ENCODE measurements at places on chromosomes 1 and 21.

DNA sequence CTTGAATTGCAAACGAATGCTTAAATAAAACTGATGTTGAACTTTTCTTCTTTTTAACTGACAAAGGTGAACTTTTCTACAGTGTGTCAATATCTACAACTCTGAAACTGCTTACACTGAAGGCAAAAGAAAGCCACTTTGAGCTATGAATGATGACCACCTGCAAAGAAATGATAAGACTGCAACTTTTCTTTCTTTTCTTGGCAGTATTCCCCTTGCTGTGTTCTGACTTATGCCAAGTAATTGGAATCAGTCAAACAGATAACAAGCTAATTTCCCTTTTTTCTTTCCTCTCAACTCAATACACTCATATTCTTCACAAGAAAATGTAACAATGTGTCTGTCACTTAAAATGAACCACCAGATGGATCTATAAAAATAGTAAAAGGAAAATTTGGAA lies 588.1 kb upstream of the BRINP3 start:
- no peak for DNase-seq

GRCh38 chr1:1425753-1426495 lies 4.8 kb upstream of the ANKRD65 start:
- no peak for DNase-seq

DNA sequence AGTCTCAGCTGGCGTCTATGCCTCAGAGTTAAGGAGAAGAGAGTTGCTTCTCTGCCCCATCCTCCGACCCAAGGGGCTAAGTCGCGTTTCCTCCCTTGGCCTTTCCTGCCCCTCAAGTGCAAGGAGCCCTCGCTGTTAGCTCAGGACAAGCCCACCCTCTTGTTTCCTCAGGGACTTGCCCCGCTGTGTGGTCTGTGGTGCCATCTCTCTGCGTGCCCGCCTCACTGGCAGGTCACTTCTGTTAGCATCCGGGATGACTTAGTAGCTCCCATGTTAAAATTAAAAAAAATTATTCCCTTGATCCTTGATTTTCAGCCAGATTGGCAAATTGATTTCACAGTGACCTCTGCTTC lies 96.5 kb downstream of the PCBP3 start:
- no peak for DNase-seq

DNA sequence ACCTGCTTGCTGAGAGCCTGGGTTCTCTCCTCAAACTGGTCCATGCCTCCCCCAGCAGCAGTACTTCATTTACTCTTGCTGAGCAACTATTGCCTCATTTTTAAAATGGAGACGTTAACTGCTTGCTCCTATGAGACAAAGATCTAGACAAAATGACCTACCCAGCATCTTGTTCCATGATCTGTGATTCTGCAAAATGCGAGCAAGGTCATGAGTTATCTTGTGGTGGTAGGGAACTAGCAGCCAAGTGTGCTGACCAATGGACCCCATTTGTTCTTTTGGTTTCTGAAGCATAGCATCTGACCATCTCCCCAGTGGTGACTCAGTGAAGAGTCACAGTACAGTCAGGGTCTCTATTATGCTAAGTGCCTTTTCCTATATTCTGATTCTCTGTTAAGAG lies 40.4 kb downstream of the TBX15 start:
- no peak for DNase-seq

GRCh38 chr1:83499998-83500397 lies 498.9 kb downstream of the TTLL7 start:
- DNase-seq = no peak

DNA sequence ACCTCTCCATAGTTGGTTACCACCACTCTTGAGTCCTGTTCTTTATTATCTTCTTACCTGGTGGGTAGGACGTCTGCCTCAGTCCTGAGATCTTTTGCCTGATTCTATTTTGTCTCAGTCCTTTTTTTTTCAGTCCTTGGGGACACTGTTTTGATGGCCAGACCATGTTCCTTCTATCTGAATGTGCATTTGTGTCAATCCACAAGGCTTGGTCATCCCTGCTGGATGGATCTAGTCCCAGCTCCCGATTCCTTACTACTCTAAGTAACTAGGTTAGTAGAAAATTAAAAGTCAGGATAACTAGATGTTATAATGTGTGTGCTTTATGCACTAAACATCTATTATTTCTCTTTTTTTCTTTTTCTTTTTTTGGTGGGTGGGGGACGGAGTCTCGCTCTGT lies 28.1 kb upstream of the AK4 start:
- no peak for DNase-seq

DNA sequence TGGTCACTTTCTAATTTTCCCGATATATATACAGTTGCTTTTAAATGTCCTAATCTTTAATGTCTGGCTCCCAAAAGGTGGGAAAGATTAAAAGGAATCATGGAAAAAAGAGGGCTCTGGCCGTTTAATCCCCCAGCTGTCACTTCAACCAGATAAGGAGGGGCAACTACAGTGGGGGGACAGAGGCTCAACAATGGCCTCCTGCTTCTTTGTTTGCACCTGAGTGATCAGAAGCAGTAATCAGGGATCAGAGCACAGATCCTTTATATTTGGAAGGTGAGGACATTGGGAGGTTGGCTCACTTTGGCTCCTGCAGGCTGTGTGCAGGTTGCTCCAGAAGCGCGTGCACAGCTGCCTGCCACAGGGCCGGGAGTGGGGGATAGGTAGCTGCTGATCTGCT lies 212.8 kb downstream of the FMN2 start:
- no peak for DNase-seq

- no peak for DNase-seq
Measured at GRCh38 chr1:44218503-44219300, 5.4 kb downstream of the DMAP1 start.

GRCh38 chr1:45995298-45995697 lies 137.1 kb downstream of the PIK3R3 start:
- DNase-seq = no peak

GRCh38 chr21:35344582-35344981 lies 295.5 kb upstream of the RUNX1 start:
- no peak for DNase-seq

GRCh38 chr1:182803846-182804245 lies 14.3 kb downstream of the NPL start:
- no peak for DNase-seq

DNA sequence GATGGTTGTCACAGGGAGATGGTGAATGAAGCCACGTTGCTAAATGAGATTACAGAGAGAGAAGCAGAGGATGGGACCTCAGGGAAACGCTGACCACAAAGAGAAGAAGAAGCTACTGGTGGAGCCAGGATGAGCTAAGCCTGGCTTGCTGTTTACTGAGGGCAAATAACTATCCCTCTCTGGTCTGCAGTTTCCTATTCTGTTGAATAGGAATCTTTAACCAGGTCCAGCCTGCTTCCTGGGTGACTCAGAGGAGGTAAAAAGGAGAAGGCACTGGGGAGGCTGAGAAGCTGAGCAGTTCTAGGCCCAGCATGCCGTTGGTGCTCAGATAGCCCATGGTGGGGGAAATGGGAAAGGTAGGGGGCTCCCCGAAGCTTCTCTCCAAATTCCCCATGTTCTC lies 29.6 kb downstream of the DMBX1 start:
- no peak for DNase-seq

DNA sequence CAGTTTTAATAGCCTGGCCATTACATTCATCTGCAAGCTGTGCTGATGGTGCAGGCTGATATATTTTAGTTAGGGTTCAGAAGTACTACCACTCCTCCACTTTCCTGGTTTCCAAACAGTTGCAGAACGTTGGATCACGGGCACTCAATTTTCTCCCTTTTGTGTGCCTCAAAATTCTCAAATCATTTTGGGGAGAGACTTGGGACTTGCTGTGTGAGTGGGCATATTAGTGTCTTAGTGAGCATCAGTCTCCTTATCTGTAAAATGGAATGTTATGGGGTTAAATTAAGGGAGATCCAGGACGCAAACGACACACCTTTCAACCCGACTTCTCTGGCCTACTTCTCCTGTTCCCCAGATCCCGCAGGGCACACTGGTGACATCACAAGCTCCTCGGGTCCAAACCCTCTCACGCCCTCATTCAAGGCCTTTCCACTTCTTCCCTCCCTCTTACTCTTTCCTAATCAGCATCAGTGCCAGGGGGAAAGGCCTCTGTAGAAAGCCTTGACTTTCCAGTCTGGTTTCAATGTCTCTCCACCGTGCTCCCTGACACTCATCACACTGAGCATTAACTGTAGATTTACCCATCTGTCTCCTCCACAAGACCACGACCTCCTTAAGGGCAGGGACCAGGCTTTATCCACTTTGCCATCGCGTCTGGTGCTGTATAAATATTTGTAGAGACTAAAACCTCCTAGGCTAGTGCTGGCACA lies 1.2 kb downstream of the PIGP start:
- no peak for DNase-seq

DNA sequence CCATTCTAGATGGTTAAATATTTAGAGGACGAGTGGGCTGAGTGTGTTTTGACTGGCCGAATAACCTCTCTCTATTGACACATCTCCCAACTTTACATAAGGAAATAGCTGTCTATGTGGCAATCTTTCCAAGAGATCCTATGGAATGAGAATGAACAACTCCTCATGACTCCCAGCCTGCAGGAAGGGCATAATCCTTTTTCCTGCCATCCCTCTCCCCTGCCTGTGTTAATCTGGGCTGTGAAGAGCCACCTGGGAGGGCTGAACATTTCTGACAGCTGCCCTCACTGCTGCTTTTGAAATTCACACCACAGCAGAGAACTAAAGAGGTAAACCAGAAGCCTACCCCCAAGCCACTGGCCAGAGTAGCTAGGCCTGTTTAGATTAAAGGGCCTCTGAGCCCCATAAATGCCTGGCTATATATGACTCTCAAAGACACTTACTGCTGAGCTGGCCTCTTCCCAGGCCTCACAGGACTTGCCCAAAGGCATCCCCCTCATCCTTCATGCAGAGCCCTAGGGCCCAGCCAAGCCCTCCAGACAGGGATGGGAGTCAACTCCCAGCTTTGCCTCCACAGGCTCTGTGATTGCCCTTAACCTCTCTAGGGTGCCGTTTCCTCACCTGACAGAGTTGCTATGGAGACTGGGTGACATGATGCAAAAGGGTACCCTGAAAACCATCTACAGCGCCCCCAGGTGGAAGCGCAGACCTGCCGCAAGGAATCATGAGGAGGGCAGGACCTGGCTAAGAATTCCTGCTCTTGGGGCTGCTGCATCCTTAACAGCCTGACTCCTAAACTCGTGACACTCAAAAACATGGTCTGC lies 42.0 kb upstream of the LDLRAP1 start:
- no peak for DNase-seq

DNA sequence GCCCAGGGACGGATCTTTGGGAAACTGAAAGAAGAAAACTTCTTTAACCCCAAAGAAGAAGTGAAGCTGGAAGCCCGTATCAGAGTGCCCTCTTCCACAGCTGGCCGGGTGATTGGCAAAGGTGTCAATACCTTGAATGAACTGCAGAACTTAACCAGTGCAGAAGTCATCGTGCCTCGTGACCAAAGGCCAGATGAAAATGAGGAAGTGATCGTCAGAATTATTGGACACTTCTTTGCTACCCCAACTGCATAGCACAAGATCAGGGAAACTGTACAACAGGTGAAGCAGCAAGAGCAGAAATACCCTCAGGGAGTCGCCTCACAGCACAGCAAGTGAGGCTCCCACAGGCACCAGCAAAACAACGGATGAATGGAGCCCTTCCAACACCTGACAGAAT lies 114.0 kb downstream of the NBPF12 start:
- DNase-seq = no peak

DNA sequence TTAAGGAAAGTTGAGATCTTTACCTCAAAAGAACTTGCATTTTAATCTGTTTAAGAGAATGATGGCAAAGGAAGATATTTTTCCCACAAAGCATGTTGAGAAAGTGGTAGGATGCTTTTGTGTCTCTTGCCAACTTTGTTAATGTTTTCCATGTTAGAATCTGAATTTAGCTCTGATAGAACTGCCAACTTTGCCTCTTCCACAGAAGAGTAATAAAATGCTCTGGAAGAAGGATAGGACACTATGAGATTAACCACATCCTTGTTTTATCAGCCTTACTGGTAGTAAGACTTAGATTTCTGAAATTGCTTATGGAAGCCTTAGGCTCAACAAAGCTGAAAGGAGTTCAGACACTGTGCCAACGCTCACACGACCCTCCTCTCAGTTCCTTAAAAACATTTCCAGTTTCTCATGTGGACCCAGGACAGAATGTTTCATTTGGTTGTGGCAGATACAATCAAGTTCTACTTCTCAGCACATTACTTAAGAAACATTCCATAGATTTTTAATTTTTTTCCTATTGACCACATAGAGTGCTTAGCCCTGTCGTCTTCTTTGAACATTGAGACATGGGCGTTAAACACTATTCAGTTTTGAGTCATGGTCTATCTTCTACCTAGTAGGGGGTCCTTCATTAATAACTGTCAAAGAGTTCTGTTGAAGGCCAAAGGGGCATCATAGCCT lies 59.0 kb downstream of the MTR start:
- no peak for DNase-seq

DNA sequence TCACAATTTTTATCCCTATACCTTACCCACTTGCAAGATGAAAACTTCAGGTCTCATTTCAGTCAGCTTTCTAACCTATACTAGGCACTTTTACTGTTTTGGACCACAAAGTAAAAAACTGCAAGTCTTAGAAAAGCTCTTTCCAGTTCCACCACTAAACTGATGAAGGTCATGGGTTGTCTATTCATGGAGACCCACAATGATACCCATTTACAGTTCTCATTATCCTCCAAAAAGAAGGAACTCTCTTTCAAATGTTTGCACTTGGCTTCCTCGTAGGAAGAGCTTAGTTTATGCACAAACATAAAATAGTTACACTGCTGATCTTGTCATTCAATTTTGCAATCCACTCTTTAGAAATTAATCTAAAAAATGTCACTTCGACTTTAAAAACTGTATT lies 9.3 kb downstream of the ZNF281 start:
- DNase-seq = no peak

DNA sequence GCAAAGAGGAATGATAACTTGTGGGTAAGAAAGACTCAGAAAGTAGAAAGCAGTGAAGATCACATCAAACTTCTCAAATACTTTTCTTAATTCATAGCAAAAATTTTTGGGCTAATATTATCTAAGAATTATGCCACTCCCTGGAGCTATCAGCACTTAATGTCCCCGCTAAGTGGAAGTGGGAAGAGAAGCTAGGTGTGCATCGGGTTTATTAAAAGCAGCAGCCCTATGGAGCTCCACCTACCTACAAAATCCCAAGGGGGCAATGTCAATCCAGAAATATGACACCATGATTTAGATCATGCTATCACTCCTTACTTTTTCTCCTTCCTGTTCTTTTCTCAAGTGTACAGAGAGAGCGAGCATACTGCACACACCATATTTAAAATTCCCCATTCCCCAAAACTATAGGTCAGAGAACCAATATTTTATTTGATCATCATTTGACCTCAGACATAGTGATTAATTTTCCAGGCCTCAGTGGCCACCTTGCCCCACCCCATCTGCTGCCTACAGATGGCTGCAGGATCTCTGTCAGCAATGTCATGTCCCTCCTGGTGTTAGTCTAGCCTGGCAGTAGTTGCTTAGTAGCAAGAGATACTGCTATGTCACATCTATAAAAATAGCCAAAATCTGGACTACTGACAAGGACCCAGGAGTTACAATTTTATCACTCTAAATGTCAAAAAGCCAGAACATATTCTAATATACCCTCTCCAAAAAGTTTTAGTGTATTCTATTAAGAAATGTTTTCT lies 66.6 kb downstream of the MAP3K21 start:
- DNase-seq = no peak

All from activated T-helper 1 cell treated with anti-CD3 and anti-CD28 coated beads, Interleukin-2, amount 50 U/mL, for 16 hours (primary cell).